ENCODE measurements at places on chromosomes 4 and X.

- DNase-seq, result no peak
Observed at GRCh38 chr4:38482696-38483095, 181.3 kb upstream of the KLF3 start.

DNA sequence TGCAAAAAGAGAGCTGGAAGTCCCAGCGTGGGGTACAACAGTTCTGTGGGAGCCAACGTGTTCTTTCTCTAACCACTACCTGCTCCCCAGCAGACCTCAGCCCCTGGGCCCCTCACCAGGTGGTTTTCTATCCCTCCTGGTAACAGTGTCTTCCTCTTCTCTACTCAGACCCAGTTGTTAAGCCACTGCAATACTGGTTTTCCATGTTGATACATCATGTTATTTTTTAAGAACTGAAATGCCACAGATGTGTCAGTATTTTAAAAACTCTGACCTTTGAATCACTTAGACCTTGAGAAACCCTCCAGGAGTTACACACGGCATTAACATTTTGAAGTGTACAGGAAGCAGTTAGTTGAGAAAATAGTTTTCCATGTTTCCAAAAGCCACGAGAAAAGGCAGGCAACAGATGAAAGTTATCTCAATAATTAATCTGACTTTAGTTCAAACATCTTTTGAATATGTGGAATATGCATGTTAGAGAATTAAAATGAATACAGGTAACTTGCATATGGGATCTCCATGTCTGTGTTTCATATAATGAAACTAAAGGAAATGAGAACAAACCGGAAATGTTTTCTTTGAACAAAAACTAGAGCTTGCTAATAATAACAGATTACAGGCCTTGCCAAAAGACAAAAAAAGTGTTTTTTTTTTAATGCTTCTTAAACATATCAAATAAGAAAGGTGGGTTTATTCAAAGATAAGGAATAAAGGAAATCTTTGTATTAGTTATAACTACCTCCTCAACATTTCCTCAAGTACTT lies 108.8 kb downstream of the ZNF827 start:
- DNase-seq, result no peak

DNA sequence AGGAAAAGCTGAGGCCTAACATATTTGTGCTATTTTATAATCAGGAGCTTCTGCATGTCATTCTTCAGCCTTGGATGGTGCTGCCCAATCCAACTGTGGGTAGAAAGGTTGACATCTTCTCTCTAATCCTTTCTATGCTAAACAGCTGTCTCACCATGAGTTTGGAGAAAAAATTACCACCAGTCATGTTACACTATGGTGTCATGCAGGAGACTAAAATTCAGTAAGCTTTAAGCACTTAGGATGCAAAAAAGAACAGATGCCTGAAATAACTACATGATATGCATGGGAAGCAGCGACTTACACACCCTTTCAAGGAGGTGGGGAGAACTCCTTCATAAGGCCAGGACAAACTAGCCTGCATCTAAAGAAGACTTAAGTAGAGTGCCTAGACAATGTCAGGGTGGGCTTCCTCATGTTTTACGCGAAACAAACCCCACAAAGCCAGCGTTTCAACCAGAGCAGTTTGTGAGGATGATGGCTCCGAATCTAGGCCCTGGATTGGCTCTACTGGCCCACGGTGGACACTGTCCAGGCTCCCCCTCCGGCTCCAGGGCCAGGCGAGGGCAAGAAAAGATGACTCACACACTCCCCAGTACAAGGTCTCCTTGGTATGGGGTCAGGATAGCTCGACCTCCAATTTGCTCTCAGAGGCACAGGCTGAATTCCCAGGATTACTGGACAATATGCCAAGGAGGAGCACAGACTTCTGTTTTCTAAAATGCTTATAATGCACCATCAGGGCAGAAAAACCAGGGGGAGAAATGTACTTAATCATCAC lies 45.1 kb downstream of the STX18 start:
- DNase-seq, result no peak

DNA sequence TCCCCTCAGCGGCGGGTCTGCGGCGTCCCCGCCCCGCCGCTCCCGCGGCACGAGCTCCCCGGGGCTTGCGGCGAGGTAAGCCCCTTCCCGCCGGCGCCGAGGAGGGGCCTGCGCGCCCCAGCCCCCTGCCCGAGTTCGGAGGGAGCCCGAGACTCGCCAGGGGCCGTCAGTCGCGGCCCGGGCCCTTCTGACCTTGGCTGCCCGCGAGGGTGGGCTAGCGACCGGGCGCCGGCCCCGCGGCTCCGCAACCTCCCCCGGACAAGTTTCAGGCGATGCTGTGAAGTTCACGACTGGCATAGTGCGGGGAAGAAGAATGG lies 554 bp downstream of the CDKL5 start:
- DNase-seq, result no peak
